Stimulated activated CD8-positive, alpha-beta memory T cell treated with anti-CD3 and anti-CD28 coated beads, Interleukin-2, amount 100 ng/mL, for 48 hours (primary cell): ENCODE measurements at places on chromosomes 3 and 15.

DNA sequence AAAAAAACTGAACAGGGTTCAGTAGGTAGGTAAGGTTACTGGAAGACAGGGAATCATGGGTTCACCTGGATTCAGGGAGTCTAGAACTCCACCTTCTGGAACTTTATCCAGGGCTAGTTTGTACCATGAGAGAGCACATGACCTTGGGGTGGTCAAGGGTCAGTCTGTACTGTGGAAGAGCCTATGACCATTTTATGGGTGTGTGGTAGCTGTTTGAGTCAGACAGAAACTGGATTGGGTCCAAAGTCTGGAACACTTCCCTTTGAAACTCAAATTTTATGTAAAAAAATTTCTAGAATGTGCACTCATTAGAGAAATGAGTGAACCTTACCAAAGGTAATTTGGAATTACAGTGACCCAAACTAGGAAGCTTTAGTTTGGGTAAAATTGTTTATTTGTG is 486.0 kb upstream of the AGTR1 start:
- DNase-seq: no peak

- no peak for DNase-seq
Measured at GRCh38 chr3:57393977-57394376, 101.5 kb upstream of the ASB14 start.

DNA sequence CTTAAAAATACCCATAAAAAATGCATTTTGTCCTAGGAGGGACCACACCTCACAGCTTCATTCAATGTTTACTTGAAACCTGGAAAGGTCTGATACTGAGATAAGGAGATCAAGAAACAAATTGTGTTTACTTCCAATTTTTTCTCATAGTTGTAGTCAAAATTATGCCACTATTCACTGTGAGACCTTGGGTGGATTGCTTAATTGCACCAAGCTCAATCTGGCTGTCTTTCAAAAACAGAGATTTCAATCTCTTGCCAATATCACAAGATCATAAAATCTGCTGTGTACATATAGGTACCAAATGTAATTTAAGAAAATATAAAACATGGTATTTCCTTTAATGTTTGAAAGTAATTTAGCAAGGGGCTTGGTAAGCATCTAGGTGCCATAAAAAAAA is 186.4 kb upstream of the THBS1 start:
- DNase-seq: no peak

GRCh38 chr15:69126054-69126469 is 34.4 kb upstream of the GLCE start:
- no peak for DNase-seq

- no peak for DNase-seq
Measured at GRCh38 chr15:60265057-60265456, 132.7 kb downstream of the ANXA2 start.

DNA sequence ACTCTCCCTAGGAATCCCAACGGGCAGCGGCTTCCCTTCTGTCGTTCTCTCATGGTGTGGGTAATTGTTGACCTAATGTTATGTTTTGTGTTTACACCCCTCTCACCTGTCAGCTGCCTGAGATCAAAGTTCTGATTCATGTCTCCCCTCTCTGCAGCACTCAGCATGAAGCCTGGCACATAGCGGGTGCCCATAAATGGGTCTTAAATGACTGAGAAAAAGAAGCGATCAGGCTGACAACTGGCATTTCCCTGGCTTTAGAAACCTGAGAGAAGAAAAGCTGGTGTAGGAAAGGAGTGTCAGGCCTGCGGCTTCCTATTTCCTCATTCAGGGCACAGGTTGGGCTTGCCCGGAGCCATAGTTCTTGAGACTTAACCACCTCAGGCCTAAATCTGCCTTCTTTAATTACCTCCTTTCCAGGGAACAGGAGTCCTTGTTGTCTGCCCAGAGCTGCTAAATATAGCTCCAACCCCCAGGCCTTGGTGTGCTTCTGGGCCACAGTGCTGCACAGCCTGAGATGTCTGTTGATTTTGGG is 31.8 kb downstream of the LPP start:
- no peak for DNase-seq

DNA sequence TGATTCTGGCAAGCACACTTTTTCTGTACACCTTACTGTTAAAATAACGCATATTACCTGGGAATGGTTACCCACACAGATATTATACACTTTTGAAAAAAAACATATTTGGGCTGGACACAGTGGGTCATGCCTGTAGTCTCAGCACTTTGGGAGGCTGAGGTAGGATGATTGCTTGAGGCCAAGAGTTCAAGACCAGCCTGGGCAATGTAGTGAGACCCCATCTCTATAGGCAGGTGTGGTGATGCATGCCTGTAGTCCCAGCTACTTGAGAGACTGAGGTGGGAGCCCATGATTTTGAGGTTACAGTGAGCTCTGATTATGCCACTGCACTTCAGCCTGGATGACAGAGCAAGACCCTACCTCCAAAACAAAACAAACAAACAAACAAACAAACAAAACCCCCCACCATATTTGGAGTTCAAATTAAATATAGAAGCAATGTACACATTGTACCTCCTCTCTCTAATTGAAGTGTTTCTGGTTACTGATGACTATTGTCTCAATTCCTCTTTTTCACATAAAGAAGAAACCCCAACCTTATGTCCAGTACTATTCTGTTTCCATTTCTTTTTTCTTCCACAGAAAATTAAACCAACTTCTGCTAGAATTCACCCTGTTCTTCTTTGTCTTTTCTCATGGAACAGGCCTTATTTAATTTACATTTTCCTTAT is 152.6 kb upstream of the UMPS start:
- no peak for DNase-seq

GRCh38 chr15:99015698-99016568 is 8.3 kb upstream of the PGPEP1L start:
- no peak for DNase-seq
